ENCODE measurements at places on chromosomes 12 and 14. TPM values are rescaled to one million over a fixed set of nuclear protein-coding genes. Genes with fewer than 3 reads are reported as not detected.
A peak's percentile ranks its signal among the peaks of the same experiment; 100 is the strongest.

TMTC1 gene
- total RNA-seq, result 0.52 TPM

PTPRR gene
- total RNA-seq, result 0.45 TPM

TOMM20L gene
- total RNA-seq, result not detected

ENDOU gene
- not detected for total RNA-seq

NELL2 gene
- 0.20 TPM for total RNA-seq

AMHR2 gene
- total RNA-seq, result not detected

GRCh38 chr12:68760806-68761441 is 14.9 kb downstream of the SLC35E3 start:
- DNase-seq, result no peak

DNA sequence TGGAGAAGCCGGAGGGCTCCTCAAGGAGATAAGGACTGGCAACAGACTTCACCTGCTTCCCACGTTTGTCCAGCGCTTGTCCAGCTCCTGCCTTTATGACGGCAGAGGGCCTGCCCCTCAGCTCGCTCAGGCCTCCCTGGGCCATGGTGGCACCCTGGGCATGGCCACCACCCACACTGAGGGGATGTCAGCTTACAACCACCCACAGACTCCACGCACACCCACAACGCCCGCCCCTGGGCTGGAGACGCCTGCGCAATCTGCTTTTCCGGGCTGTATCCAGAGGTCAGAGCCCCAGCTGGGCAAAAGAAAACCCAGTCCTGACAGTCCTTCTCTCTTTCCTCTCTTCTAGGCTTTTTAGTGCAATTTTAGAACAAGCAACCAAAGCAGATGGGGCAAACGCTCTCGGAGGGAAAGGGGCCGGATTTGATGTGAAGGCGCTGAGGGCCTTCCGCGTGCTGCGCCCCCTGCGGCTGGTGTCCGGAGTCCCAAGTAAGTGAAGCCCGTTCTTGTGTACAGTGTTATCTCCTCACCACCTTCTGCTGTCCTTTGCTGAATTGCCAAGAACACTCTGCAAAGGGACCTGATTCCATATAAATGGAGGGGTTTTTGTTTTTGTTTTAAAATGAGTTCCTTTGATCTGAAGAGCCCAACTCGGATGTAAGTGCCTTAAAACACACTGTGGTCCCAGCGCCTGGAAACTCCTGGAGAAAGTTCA is 337.4 kb upstream of the FKBP4 start:
- DNase-seq, result no peak

GRCh38 chr12:117820216-117820907 is 148.4 kb downstream of the KSR2 start:
- DNase-seq, result no peak

DNA sequence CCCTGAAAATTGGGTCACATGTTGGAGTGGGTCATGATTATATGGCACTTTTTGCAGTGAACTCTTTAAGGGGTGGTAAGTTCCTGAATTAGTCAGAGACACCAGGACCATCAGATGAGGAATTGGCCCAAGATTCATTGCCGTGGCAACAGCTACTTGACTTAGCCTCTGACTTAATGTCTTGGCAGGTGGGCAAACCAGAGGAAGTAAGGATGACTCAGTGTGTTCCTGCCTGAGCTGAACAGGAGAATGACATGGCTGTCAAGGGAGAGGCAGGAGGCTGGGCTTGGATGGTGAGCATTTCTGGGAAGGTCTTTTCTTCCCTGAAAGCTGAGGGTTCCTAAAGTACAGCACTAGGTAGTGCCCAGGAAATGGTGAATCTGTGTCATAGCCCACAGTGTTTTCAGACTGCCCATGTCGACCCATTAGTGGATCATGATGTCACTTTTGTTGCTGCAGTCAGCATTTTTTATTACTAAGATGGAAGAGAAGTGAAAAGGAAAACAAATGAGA is 170.1 kb upstream of the PWP1 start:
- DNase-seq, result peak; percentile 100

DNA sequence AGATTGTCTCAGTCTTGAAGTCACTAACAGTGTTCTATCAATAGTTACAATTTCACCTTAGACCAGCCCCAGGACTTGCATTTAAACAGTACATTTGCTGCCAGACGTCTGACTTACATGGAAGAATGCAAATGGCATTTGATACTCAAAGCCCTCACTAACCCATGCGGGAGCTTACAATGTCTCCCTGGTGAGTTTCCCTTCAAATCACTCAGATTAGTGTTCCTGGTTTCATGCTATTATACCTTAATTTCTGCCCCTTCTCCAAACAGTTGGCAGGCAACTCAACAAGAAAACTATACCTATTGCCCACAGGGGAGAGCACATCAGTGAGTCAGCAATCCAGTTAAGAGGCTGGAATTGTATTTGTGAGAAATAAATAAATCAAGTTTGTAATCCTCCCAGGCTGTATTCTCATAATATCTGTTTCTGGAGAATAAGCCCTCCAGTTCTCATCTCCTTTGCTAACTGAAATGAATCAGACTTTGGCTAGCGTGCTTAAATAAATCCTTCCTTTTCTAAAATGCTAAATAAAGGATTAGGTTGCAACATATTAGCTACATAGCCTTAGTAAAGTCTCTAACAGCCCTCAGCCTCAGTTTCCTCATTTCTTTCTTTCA is 23.7 kb downstream of the GSTZ1 start:
- DNase-seq, result no peak

DNA sequence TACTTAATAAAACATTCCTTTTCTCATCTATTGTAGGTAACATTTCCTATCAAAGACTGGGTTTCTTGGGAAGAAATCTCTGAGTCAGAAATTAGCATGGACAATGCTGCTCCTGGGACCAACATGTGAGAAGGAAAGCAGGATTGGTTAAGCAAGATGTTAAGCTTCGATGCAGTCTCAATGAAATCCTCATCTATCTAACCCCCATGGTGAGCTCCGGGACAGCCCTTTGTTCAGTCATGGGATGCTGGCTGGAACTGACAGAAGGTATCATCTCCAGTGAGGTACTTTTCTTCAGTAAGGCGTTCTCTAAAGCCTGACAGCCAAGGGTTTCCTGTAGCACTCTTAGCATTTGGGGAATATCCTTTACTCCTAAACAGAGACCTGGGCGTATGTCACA is 82.8 kb upstream of the SINHCAF start:
- DNase-seq, result no peak

GRCh38 chr14:99395909-99396530 is 84.6 kb downstream of the SETD3 start:
- peak; percentile 71 for DNase-seq

- DNase-seq, result no peak
These were observed 112.4 kb upstream of the MAX start for GRCh38 chr14:65214741-65215140.

- peak; percentile 66 for DNase-seq
These were observed 22.3 kb downstream of the GALNT6 start for GRCh38 chr12:51368640-51369517.

DNA sequence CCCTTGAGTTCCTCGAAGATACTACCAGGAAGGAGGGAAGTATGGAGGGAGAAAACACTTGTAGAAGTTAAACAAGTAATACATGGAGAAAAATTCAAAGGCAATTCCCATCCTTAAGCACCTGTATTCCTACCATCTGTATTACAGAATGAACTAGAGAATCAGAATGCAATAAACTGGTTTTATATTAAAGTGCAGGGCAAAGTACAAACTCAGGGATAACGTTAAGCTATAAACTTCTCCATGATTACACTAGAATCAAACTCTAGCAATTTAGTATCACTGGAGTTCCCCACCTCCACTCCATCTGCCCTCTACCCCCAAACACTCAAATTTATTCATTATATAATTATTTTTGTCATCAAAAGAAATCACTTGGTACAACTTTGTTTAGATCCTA is 13.1 kb downstream of the PAWR start:
- no peak for DNase-seq

Data from renal cortical epithelial cell (primary cell).